ENCODE measurements at places on chromosomes 3 and 15. TPM values are rescaled to one million over a fixed set of nuclear protein-coding genes. Genes with fewer than 3 reads are reported as not detected.
A peak's percentile ranks its signal among the peaks of the same experiment; 100 is the strongest.

Gene MAGEL2
- total RNA-seq = not detected

Gene JMJD7
- total RNA-seq = 16.6 TPM

Gene MOBP
- not detected for total RNA-seq

Gene WDR93
- total RNA-seq = 0.19 TPM

Gene ZDHHC23
- 4.1 TPM for total RNA-seq

Gene GP9
- total RNA-seq = not detected

Gene GPR27
- total RNA-seq = 2.5 TPM

- ATAC-seq = no peak
Measured at GRCh38 chr3:179278151-179278550, 27.2 kb upstream of the KCNMB3 start.

DNA sequence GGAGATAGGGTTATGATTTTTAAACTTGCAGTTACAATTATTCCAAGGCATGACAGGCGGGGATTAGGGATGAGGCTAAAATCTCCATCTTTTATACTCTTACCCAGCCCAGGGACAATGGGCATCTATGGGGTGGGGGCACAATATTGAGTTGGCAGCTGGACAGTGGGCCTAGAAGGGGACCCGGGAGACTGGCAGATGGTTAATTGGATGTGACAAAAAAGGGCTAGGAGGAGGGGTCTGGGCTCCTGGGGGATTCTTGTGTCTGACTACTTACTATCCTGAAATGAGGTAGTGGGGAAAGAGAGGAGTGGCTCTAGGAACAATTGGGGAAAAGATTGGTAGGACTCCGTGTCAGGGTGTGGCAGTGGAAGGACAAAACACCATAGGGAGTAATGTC lies 53.0 kb upstream of the ROPN1 start:
- no peak for ATAC-seq

DNA sequence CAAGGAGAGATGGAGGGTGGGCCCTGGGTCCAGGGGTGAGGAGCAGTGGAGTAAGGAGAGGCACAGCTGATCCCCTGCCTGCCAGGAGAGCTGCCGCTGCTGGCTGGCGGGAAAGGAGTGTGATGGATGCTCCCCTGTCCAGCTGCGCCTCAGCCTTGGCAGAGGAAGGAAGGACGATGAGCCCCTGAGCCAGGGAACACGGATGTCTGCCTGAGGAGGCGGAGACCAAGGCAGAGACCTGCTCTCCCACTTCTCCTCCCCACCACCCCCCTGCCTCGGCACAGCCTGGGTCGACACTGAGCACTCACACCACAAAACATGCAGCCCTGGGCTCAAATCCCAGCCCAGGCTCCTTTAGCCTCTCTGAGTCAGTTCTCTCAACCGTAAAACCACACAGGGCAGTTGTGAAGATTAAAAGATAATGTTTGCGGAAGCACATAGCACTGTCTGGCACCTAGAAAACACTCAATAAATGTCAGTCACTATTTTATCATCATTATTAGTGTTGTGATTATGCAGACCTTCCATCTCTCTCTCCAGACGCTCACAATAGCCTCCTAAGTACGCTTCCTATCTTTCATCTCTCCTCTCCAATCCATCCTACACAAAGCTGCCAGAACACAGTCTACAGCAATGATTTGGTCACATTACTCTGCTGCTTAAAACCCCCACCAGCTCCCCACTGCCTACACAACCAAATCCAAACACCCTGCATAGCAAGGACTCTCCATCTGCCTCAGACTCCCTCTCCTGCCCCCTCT lies 52.2 kb downstream of the SEMA5B start:
- peak; percentile 76 for ATAC-seq

GRCh38 chr3:154062513-154062912 lies 58.7 kb upstream of the ARHGEF26 start:
- ATAC-seq = no peak

DNA sequence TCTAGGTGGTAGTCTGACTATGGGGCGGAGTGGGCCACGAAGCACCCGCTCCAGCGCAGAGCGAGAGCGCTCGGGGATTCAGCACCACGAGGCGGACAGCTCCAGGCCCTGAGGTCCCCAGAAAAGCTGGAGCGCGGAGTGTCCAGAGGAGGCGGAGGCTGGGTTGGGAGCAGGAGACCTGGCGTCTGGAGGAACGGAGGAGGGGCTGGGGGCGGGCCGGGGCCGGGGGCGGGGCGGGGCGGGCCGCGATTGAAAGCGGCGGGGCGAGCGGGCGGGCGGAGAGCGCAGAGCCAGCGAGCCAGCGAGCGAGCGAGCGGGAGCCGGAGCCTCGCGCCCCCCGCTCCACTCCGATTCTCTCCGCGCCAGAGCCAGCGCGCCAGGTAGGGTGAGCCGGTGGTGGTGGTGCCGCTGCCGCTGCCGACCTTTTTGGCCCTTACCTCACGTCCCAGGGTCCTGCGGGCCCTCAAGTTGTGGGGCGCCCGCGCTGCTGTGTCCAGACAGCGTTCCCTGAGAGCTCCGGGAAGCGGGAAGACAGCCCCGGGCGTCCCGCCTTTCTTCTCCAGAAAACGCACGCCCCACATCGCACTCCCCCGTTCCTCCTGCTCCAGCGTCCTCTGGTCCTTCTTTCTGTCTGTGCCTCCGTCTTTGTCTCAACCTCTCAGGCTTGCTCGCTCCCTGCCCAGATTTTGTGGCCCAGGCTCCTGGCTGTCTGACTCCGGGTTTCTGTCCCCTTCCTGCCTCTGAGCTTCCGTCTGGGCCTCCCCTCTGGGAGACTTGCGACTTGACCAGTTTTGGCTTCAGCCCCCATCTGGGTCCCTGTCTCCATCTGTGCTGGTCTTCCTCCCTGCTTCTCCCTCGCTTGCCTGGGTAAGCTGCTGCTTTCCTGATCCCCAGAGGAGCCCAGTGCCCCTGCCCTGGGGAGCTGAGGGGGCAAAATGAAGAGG lies at the start of gene GRM2:
GRM2 (plus strand) TSS at position 281 of the 944 bp plus-strand sequence. CDS start 1,916 bp downstream, outside the sequence.
- ATAC-seq = no peak

DNA sequence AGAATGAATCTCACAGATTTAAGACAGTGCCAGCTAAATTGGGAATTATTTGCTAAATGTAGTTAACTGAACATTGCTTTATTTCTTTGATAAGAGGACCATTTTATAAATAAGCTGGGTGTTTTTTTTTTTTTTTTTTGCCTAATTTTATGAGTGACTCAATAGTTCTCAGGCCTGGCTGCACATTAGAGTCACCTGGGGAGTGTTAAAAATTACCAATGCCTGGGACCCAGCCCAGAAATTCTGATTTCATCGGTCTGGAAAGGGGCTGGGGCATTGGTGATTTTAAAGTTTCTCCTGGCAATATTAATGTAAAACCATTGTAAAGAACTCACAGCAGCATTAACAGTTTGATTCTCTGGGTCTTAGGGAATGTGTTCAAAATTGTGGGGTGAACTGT lies 51.2 kb upstream of the PHLDB2 start:
- no peak for ATAC-seq

- no peak for ATAC-seq
Measured at GRCh38 chr3:127796831-127797150, 25.5 kb downstream of the MGLL start.

DNA sequence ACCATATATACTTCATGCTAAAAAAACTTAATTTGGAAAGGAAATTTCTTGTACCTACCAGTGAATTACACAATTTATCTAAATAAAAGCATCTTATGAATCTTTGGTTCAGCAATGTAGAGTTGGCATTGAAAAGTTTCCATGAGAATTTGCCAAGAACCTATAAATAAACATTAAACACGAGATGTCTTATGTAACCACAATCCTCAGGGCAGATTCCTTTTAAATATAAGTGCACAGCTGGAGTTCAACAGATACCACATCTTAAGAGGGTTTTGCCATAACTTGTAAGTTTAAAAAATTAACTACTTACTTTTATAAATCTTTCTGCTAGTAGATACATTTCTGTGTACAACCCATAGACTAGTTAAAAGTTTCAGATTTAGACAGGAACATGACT lies 499.3 kb upstream of the ARRDC4 start:
- no peak for ATAC-seq

DNA sequence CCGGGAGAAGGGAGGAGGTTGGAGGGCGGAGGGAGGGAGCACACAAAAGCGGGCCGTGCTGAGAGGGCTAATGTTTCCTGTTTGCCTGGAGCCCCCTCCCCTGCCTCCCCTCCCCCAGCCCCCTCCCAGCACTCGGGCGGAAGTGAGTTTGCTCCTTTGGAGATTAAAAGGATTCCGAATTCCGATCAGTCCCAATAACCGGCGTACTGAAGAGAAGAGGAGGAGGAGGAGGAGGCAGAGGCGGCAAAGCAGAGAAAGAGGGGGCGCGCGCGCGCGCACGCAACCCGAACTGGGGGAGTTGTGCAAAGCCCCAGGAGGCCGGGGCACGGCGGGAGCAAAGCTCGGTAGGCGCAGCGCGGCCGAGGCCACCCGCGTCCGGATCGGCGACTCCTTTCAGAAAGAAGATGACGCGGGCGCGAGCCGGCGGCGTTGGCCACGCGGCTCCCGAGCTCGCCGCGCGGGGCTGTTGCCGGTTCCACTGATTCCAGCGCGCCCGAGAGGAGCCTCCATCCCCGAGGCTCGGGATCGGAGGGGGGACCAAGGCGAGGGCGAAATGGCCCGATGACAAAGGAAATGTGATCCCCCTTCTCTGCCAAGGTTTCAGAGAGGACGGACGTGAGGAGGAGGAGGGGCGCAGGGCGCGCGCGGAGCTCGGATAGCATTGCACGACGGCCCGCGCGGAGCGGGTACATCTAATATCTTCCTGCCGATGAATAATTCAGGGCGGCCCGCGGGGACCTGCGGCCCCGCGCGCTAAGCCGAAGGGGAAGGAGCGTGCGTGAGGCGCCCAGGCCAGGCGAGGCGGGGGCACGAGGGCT lies 1.1 kb upstream of the TRIM71 start:
- ATAC-seq = no peak

DNA sequence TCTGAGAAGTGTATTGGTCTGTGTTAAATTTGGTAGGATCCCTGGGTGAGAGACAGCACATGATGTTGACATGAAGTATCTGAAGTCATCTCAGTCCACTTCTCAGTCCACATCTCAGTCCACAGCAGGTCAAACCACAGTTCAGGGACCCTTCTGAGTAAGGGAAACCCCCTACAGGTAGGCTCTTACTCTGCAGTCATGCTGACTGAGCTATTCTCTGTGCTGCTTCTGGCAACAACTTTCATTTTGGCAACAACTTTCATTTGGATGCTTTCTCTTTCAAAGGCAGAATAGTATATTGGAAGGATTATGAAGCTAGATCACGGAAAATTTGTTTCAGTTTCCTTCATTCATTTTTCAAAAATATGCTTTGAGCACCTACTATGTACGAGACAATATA lies 178.2 kb upstream of the GOLIM4 start:
- ATAC-seq = no peak

GRCh38 chr15:51262463-51262862 lies 75.9 kb downstream of the CYP19A1 start:
- no peak for ATAC-seq

GRCh38 chr3:18420555-18420954 lies 4.6 kb downstream of the SATB1 start:
- ATAC-seq = no peak
